ENCODE measurements at places on chromosomes 4 and X.

DNA sequence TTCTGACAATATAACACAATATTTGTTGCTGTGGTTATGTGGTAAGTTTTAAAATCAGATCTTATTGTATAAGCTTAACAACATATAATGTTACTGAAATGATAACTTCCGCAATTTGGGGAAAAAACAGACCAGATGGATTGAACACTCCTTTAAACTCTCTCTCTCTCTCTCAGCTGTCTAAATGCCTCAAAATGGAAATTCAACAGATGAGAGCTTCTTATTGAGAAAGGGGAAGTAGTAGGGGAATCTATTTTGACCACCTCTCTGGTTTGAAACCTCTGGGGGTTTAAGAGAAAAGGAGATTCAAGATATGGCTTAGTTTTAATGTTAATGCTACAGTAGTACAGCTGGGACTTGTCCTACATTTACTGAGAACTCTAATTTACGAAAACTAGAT lies 40.3 kb downstream of the DMD start:
- DNase-seq = no peak

DNA sequence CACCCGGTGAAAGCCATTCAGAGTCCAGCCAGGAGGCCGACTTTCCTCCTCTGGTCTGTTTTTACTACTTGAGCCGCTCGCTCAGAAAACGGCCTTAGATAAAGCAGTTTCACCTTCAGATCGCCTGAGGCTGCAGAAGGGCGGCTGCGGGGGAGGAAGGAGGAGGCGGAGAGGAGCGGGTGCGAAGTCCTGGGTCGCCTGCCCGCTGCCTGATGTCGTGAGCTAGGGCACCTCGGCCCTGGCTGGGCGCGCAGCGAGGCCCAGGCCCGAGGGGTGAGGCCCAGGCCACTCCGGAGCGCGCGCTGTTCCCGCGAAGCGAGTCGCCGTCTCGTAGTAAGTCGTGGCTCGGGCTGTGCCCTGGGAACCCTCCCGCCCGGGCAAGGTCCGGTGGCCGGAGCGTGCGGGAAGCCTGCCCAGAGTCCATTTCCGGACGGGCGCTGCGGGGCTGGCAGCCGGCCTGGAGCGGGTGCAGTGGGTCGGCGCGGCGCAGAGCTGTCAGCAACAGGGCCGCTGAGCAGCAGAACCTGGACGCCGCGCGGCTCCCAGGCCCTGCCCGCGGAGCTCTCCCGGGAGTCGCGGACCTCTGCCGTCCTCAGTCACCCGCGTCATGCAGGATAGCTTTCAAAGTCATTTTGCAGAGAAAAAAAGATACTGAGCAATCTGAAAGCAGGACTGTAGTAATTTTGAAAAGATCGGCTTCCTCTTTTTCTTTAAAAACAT lies 18.6 kb downstream of the TRIM2 start:
- DNase-seq = no peak

DNA sequence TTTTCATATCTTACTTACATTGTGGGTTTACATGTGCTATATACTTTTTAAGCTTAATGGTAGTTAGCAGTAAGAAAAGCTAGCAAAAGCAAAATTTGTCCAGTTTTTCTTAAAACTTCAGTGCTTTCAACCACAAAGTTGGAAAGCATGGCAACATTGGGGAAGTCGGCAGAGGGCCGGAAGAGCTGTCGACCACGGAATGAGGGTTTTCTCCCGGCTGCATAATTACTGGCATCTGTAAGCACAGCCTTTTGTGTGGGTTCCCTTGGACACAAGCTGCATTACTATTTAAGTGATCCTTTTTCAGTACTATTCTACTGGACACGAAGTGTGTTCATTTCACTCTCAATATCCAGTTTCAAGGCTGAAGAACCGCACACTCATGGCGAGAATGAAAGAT lies 560.4 kb downstream of the ANKRD50 start:
- DNase-seq = no peak

DNA sequence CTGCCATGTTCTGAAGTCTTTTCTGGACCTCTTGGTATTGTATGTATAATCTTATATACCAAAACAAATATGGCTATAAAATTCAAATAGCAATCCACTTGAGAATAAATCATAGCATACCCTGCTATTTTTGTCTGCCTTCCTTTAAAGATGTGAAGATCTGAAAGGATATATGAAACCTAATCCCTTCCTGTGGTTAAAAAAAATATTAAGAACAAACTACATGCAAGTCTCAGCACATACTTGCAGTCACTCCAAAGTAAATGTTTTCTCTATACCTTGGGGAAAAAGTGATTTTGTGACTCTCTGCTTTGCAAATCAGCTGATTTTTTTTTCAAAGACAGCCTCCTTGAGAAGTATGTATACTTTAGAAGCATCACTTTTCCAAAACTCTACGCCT lies 322.9 kb downstream of the ANKRD50 start:
- DNase-seq = no peak

DNA sequence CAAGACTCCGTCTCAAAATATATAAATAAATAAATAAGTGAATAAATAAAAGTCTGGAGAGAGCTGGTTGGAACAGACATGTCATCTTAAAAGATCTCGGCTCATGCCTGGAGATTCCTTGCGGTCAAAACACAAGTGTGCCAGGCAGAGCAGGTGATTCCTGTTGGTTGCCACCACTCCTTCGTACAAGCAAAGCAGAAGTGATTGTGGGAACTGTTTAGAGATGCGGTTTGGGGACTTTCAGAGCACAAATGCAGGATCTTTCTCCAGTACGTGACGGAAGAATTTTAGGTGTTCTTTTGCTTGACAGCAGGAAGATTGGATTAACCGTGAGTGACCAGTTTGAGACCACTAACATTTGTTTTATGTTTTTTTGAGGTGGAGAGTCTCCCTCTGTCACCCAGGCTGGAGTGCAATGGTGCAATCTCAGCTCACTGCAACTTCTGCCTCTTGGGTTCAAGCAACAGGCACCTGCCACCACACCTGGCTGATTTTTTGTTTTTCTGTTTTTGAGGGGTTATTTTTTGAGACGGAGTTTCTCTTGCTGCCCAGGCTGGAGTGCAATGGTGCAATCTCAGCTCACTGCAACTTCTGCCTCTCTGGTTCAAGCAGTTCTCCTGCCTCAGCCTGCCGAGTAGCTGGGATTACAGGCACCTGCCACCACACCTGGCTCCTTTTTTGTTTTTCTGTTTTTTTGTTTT lies 2.8 kb upstream of the CRLF2 start:
- no peak for DNase-seq

DNA sequence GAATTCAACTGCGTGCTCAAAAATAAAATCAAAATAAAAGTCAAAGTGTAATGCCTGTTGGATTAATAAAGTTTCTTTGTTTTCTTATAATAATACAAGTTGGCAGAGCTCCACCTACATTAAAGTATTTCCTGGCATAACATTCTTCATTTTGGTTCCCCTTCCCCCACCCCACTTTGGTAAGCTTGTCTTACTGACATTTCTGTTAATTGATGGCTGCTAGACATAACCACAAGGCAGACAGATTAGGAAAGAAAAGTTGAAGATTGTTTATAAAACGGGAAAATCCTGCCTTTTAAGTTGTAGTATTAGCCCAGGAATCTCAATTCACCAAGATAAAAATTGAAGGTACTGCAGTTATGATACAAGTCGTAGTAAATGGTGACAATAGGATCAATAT lies 246.5 kb upstream of the RPS6KA3 start:
- DNase-seq = no peak

GRCh38 chr4:150828159-150828558 lies 186.9 kb downstream of the LRBA start:
- DNase-seq = no peak

GRCh38 chr4:122788935-122789334 lies 37.7 kb upstream of the FGF2 start:
- DNase-seq = no peak
